Type B pancreatic cell (in vitro differentiated cells): ENCODE measurements at places on chromosomes 16 and 17.

DNA sequence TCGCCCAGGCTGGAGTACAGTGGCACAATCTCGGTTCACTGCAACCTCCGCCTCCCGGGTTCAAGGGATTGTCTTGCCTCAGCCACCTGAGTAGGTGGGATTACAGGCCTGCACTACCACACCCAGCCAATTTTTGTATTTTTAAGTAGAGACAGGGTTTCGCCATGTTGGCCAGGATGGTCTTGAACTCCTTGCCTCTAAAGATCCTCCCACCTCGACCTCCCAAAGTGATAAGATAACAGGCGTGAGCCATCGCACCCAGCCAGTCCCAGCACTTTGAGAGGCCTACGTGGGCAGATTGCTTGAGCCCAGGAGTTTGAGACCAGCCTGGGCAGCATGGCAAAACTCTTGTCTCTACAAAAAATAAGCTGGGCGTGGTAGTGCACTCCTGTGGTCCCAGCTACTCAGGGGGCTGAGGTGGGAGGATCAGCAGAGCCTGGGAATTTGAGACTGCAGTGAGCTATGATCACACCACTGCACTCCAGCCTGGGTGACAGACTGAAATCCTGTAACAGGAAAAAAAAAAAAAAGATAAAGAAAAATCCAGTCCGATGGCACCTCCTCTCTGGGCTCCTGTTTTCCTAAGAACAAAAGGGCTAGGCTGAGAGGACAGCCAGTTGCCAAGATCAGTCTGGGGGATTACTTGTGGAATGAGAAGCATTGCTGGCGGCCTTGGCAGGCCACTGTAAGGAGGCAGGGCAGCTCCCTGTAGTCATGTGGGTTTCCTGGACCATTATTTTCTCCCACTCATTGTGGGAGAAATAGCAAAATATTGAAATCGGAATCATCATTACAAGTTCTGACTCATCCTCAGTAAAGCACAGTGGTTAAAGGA is 3.0 kb upstream of the PIPOX start:
- DNase-seq: no peak

DNA sequence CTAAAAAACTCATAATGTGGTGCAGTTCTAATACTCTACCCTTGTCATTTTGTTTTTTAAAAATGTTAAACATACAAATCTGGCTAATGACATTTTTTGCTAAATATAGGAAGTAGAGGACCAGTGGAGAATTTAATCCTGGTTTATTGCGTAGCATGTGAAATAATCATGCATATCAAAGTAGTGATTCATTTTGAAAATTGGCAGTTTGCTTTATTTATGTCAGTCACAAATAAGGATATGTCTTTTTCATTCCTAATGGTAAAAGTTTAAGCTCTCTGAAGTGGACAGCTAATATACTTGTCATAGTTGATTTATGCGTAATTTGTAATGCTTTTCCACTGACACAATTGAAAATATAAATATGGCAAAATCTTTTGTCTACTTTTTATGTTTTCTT is 224.2 kb downstream of the BCAS3 start:
- DNase-seq: no peak

DNA sequence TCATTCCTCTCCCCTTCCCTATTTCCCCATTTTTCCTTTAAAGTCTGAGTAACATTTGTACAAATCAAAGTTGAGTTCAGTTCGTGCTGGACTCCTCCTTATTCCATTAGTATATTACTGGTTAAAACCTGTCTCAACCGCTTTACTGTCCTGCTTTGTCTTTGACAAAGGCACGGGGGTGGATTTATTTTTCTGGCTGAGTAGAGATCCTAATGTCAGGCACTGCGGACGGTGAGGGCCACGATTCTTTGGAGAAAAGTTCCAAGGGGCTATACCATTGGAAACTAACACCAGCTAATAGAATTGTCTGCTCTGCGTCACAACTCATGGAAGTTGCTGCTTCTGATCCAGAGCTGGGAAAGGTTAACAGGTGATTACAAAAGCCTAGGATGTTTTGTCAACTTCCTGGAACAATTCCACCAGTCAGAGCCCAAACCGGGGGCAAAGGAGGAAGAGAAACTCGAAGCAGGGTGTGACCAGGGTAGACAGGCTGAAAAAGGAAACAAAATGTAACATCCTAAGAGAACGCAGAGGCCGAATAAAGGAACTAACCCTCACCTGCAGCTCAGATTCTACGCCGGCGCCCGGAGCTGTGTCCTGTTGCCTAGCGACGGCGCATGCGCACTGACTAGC is 12.4 kb downstream of the TAT start:
- no peak for DNase-seq

- no peak for DNase-seq
Observed at GRCh38 chr17:58120195-58120822, 27.9 kb upstream of the OR4D1 start.

- peak; percentile 27 for DNase-seq
Observed at GRCh38 chr17:83156408-83156807, 77.0 kb downstream of the METRNL start.

DNA sequence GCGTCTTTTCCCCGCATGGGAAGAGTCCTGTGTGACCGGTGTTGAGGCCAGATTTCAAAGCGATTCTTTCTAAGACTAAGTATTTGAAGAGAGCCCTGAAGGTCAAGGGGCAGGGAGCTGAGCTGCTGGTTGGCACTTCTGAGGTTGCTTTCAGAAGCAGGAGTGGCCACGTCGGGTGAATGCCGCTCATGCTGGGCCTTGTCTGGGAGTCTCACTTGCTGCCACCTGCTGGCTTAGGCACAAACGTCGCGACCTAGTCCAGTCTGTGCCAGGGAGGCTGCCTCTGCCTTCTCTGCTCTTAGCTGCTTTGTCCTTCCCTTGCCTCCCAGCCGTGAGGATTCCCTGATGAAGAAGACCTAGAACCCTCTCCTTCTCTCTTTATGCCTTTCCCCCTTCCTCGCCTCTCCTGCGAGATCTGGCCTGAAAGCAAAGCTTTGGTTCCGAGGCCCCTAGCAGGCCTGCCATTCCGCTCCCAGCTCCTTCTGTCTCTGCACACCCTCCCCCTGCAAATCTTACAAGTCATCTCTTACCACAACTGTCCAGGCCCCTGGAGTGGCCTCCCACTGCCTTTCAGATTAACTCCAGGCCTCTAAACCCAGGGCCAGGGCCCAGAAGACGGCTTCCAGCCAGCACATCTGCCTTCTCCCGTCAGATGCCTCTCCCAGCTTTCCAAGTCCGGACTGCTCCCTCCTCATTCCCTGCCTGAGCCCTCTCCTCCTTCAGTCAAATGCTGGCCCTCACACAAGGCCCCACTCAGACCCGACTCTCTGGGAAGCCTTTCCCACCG is 11.4 kb downstream of the CTNS start:
- DNase-seq: no peak

- no peak for DNase-seq
Observed at GRCh38 chr17:35486920-35487732, 38.6 kb upstream of the SLFN13 start.

DNA sequence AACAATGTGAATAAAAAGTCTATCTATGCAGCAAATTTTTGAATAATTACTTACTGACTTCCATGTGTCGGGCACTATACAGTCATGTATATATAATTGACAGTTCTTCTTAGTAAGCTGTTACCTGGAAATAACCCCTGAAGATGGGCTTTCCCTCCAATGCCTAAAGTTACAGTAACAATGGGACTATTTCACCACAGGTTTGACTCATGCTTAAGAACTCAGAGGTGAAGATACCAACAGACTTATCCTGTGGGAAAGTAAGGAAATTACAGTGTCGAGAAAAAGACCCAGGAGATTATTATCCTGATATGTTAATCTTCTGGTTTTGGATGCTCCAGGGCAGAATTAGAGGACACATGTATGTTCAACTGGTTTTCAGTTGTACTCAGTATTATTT is 601.5 kb upstream of the SOX9 start:
- no peak for DNase-seq

DNA sequence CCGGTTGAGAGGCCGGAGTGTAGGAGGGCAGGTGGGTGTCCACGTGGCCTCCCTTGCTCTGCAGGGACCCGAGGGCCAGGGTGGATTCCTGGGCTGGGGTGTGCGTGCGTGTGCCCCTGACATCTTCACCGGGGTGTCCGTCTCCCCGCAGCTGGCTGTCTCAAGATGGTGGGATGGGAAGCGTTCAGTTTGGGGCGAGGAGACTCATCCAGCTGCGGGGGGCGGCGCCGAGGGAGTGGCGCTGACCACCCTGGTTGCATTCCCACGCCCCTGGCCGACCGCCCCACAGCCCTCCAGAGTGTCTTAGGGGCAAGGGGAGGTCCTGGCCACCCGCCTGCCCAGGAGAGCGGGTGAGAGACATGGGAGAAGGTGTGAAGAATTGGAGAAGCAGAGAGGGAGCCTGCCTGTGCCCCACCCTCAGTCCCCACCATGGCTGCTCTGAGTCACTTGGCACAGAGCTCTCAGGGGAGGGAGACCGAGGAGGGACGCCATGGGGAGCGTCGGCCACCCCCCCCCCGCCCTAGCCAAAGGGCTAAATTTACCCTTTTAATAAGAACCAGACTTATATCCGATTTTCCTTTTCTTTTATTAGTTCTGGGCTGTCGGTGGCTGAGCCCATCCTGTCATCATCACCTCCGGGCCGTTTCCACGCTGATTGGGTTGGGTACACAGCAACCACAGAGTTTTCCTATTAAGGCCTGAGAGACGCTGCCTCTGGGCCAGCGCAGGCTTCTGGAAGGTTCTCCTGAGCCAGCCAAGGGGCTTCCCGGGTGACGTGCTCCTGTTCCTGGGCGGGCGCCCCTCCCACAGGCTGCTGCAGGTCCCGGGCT is 22.0 kb downstream of the BAHCC1 start:
- no peak for DNase-seq

GRCh38 chr17:50035945-50036344 is 20.0 kb upstream of the ITGA3 start:
- no peak for DNase-seq
